ENCODE measurements at places on chromosomes 2 and 18. TPM values are rescaled to one million over a fixed set of nuclear protein-coding genes. Genes with fewer than 3 reads are reported as not detected.

- DNase-seq = no peak
Observed at GRCh38 chr2:230872968-230873660, 8.4 kb downstream of the ITM2C start.

Gene LCT
- not detected for polyA plus RNA-seq

DNA sequence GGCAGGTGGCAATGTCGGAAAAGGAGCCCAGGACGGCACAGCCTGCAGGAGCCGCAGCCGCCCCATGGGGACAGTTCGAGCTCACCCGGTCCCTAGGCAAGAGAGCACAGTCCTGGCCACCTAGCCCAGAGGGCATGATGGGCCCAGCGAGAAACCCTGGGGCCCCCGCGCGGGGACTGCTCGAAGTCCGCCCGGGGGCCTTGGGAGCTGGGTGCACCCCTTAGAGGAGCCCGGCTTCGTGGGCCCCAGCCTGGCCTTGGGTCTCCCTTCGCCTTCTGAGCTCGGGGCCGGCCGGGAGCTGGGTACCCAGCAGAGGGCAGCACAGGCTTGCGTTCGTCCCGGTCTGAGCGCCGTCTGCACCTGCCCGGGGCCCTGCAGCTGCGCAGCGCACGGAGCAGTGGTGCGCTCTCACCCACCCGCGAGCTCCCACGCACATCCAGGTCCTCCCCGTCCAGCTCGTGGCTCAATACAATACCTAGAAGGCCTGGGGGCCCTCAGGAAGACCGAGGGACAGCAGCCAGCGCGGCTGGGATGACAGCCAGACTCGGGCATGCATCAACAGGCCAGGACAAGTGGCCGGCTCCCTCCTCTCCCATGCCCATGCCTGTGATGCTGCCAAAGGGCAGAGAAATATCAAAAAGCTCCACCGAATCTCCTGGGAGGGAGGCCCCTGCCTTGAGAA, 96.2 kb upstream of the ZNF532 start:
- DNase-seq = no peak

- DNase-seq = no peak
Observed at GRCh38 chr2:195934484-195934883, 134.2 kb downstream of the DNAH7 start.

Gene GREB1L
- polyA plus RNA-seq = not detected

GRCh38 chr18:47251289-47252120, at the start of gene SKOR2:
Gene SKOR2 (minus strand): TSS chr18:47251660. CDS start chr18:47249183, 2,477 bp downstream.
- no peak for DNase-seq

Gene SLC25A12
- polyA plus RNA-seq = 27.3 TPM

DNA sequence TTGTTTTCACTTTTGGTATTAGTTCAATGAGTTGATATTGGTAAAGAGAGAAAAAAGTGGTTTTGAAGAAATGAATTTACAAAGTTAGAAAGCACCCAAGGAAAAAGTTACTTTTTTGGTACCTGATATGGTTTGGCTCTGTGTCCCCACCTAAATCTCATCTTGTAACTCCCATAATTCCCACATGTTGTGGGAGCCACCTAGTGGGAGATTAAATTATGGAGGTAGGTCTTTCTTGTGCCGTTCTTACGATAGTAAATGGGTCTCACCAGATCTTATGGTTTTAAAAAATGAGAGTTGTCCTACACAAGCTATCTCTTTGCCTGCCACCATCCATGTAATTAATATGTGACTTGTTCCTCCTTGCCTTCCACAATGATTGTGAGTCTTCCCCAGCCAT, 965.6 kb upstream of the NRXN1 start:
- DNase-seq = no peak

Data from AG04450 (cell line).